ENCODE measurements at places on chromosomes 6 and 20.

GRCh38 chr6:78605909-78606446 lies 261.4 kb upstream of the IRAK1BP1 start:
- no peak for DNase-seq

DNA sequence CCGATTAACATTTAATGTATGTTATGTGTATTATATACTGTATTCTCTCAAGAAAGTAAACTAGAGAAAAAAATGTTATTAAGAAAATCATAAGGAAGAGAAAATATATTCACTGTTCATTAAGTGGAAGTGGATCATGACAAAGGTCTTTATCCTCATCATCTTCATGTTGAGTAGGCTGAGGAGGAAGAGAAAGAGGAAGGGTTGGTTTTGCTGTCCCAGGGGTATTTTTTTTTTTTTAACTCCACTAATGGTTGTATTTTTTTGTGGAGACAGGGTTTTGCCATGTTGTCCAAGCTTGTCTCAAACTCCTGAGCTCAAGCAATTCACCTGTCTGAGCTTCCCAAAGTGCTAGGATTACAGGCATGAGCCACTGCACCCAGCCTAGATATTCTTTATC lies 11.0 kb downstream of the ECT2L start:
- no peak for DNase-seq

DNA sequence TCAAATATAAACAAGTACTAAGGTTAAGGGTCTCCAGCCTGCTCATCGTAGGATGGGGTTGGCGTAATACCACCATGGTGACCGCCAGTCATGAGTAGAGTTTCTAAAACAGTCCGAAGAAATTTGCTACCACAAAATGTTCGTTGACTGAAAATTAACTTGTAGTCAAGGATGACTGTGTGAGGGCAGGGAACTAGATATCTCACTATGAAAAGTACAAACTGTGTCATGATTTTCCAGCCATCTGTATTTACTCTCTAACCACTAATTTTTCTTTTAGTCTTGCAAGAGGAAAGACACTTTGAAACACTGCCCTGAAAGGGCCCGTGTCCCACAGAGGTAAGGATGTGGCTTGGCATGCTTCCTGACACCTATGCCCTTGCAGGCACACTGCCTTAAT lies 99.7 kb downstream of the IRF4 start:
- no peak for DNase-seq

- no peak for DNase-seq
These were observed 303.1 kb downstream of the HAO1 start for GRCh38 chr20:7637184-7637583.

DNA sequence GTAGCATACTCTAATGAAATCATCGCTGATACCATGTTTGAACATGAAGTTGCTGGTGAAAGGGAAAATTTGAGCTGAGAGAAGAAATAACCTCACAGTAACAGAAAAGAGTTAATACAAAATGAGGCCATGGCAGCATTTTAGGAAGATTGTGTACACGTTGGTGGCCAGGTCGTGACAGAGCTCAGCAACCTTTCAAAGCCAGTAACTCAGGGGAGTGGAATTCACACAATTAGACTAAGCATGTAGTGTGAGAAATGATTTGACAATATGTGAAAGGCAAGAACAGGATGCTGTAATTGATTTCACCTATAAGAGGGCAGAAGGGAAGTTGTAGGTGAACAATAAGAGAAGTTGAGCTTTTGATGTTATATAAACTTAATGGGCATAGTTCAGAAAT lies 246.3 kb downstream of the OGFRL1 start:
- DNase-seq = no peak

DNA sequence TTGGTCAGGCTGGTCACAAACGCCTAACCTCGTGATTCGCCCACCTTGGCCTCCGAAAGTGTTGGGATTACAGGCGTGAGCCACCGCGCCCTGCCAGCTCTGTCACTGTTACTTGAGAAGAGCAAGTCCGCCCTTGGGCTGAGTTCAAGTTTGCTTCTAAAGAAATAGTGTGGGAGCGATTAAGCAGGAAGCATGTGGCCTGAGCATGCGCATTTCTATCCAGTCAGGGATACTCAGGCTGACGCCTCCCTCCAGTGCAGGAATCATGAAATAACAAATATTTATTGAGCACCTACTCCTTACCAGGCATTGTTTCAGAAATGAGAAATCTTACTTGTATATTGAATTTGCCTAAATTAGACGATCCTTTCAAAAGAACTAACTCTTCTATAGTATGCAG lies 166.2 kb downstream of the EDN1 start:
- DNase-seq = no peak

- no peak for DNase-seq
These were observed 701.3 kb downstream of the TBC1D32 start for GRCh38 chr6:120632975-120633374.

- DNase-seq = peak; percentile 93
These were observed 12.2 kb downstream of the EPHA7 start for GRCh38 chr6:93407186-93407585.

DNA sequence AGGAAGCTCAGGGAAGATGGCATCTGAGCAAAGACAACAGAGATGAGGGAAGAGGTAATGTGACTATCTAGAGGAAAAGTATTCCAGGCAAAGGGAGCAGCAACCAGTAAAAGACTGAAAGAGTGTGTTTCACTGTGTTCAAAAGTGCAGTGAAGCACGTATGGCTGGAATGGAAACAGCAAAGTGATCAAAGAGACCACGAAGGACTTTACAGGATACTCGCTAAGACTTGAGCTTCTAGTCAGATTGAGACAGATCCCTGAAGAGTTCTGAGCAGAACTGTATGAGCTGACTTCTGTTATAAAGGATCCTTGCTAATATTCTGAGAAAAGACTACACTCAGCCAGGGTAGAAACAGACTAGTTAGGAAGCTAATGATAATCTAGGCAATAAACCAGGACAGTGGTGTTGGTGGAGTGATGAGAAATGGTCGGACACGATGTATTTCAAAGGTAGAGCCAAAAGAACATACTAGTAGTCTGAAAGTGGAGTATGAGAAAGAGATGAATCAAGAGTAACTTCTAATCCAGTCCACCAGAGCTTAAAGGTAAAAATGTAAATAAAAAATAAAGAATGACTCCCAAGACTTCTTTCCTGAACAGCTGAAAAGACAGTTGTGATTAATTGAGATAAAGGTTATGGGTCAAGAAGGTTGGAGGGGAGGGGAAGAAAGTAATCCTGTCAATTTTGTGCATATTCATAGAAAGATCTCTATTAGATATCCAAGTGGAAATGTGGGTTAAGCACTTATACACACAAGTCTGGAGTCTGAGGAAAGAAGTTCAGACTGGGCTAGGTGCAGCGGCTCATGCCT lies 14.2 kb downstream of the SEC63 start:
- no peak for DNase-seq

GRCh38 chr6:39865011-39865888 lies 69.0 kb downstream of the MOCS1 start:
- peak; percentile 26 for DNase-seq

- no peak for DNase-seq
These were observed 234.5 kb upstream of the PRDM1 start for GRCh38 chr6:105851606-105852005.

DNA sequence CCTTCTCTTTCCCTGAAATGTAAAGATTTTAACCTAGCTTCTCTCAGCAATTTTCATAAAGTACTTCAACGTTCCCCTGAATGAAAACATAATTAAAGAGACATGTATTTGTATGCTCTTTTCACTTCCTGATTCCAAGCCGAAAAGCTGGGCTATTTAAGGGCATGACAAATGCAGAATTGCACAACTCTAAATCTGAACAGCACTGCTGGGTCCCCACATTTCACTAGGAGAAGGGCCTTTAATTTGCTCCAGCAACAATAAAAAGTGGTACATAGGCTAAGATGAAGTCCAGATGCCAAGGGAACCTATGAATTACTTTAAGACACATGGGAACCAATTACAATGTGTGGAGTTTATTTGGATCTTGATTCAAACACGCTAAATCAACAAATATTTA lies 42.0 kb downstream of the IRAK1BP1 start:
- DNase-seq = no peak

DNA sequence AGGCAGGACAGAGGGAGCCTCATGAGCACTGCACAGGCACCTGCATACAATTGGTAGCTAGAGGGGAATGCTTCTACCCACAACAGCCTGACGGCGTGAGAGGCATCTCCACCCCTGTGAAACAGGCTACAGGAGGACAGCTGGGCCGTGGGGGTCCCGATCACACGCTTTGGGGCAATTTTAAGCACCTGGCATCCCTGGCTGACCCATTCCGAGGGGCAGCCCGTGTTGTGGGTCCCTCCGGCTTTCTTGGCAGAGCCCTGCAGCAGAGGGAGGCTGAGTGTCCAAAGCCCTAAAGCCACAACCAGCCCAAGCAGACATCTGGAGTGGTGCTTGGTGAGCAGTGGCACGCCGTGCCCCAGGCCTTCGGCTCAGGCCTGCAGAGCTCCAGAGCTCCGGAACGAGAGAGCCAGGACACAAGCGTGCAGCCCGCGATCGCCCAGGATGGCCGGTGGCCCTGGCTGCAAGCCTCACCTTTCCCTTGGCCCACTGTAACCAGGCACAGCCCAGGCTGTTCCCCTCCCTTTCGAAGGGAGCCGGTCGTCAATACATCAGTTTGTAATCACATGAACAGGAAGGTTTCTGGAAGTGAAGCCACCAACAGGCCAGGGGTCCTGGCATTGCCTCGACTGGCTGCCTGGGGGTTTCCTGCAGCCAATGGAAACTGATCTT lies 81.4 kb downstream of the DLL1 start:
- no peak for DNase-seq

DNA sequence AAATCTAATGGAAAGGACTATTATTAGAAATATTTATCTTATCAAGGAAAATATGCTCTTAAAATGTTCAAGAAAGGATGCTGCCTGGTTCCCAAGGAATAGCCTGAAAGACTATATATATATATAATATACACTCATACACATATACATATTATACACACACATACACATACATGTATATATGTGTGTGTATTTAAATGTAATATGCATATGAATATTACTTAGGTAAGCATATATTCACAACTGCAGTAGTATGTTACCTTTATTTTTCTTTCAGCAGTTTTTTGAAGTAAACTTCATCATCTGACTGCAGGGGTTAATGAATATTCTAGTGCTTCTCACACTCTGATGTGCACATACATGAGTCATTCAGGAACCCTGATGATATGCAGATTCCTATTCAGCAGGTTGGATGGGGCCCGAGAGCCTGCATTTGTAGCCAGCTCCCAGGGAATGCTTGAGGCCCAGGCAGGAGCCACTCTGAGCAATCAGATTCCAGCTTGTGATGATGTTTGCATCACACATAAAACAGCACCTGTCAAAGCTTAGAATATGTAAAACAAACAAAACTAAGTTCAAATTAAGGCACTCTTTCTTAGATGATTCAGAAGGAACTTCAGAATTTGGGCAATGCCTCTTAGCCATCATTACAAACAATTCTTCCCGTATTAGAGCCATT lies 16.1 kb downstream of the MYLK4 start:
- DNase-seq = no peak

GRCh38 chr6:14306151-14306906 lies 188.8 kb downstream of the CD83 start:
- DNase-seq = no peak

DNA sequence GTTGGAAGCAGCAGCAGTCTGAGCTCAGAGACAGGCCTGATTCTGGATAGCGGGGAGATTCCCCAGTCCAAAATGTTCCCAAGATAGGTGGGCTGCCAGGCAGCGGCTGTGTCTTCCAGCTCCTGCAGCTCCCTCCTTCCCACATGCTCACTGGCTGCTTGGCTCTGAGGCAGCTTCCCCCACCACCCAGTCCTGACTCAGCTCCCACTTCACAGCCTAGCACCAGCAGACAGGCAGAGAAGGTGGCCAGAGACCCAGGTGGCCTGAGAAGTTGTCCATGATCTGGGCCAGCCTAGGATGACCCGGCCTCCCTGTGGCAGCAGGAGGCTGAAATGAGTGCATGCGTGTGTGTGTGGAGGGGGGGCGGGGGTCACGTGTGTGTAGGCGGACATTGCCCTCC lies 94.9 kb downstream of the MDGA1 start:
- DNase-seq = no peak

DNA sequence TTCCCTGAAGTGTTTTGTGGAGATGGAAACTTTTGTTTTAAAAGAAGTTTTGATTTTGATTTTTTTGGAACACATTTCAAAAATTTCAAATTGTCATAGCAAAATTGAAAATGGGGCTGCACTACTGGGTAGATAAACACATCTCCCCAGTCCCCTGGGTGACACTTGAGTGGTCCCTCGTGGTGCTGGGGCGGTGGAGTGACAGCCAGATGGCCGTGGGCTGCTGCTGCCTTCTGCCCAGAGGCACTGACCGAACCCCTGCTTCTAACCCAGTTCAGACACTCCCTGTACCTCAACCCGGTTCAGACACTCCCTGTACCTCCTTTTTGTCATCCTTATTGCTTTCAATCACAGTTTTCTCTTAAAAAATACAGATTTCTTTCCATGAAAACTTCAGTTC lies 69.9 kb upstream of the SYNJ2 start:
- DNase-seq = no peak

Data from NCI-H1105 (cell line).